Fibroblast of skin of right biceps (primary cell): ENCODE measurements at places on chromosomes 3 and 15.

DNA sequence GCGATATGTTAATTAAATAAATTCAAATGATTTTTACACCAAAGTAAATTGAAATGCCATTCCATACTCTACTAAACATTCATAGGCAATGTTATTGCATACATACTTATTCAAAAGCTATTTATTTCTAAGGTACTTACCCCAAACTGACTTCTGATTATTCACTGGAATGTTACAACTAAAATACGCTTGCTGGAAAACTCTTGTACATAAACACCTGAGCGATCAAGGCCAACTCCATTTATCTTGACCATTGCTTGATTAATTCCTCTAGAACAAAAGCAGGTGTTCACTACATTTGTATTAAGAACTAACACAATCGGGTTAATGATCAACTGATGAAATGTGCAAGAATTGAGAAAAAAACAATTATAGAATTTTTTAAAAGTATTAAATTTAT is at the start of gene SERPINI2:
Gene SERPINI2 (minus strand): TSS at position 180 of the 400 bp plus-strand sequence. CDS start 2,208 bp downstream, outside the sequence.
- DNase-seq: no peak

GRCh38 chr3:52983336-52983807 is 62.5 kb downstream of the SFMBT1 start:
- DNase-seq: no peak

DNA sequence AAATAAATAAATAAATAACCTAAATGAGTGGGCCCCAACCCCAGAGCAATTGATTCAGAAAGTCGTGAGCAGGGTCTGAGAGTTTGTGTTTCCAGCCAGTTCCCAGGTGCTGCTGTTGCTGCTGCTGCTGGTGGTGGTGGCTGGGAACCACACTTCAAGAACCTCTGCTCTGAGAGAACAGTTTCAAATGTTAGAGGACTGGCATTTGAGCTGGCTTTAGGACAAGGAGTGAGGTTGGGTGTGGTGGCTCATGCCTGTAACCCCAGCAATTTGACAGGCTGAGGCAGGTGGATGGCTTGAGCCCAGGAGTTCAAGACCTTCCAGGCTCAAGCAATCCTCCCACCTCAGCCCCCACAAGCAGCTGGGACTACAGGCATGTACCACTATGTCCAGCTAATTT is 123.1 kb upstream of the UBE2E1 start:
- no peak for DNase-seq

- DNase-seq: peak; percentile 58
These were observed 31.9 kb downstream of the TRAK1 start for GRCh38 chr3:42123012-42123581.

DNA sequence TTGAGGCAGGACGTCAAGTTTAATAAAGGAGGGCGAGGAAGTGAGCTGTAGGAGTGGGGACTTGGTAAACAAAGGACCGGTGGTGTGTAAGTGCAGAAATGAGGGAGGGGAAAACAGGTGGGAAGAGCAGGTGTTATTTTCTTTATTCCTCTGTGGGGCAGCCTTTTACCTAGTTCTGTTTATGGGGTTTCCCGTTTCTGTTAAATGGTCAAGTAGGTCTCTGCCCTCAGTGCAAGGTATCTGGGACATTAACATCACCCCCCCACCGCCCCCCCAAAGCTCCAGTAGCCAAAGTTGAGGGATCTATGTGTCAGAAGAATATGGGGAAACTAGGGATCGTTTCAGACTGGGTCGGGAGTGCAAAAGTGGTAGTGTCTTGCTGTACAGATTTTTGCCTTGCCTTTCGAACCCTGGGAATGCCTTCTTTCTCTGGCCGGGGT is 893 bp downstream of the MGA start:
- DNase-seq: no peak

DNA sequence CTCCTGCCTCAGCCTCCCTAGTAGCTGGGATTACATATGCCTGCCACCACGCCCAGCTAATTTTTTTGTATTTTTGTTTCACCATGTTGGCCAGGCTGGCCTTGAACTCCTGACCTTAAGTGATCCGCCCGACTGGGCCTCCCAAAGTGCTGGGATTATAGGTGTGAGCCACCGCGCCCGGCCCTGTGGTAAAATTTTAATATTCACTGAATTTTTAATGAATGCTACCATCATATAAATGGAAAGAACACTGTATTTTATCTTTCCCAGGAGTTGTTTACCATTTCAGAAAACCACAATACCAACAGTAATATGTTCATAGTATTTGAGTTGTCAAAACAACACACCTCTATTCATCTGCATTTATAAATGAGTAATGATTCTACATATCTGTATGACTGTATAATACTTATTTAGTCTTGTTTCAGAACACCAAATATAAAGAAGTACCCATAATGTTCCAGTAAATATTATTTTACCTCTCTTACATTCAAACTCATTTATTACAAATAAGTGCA is 16.2 kb upstream of the MAGEF1 start:
- no peak for DNase-seq

DNA sequence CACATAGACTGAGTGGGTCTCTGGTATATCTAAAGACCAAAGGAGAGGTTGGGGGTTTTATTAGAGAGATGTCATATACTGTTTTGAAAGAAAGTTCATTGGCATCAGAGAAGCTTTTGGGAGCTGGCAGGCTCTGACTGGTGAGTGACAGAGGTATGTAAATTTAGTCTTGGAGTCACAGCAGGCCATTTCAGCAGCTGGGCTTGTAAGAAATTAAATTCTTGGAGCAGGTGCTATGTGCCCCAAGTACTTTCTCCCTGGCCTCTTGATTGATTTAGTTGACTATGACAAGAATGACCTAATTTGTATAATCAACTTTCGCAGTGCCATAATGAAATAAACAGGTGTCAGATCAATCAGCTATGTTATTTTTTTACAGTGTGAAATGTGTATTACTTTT is 47.8 kb upstream of the CDAN1 start:
- DNase-seq: no peak

GRCh38 chr3:140585828-140586227 is 92.0 kb upstream of the TRIM42 start:
- peak; percentile 51 for DNase-seq

GRCh38 chr3:176663387-176663786 is 533.9 kb downstream of the TBL1XR1 start:
- DNase-seq: peak; percentile 56

- peak; percentile 54 for DNase-seq
These were observed 67.9 kb downstream of the ULK4 start for GRCh38 chr3:41893977-41894376.

- DNase-seq: no peak
These were observed 27.8 kb upstream of the IGDCC4 start for GRCh38 chr15:65450556-65450955.

- peak; percentile 71 for DNase-seq
These were observed 24.0 kb downstream of the ABI3BP start for GRCh38 chr3:100968932-100969906.

- peak; percentile 15 for DNase-seq
These were observed 601.9 kb upstream of the TGFBR2 start for GRCh38 chr3:30004481-30004880.
